ENCODE measurements at places on chromosomes 3 and 15. TPM values are rescaled to one million over a fixed set of nuclear protein-coding genes. Genes with fewer than 3 reads are reported as not detected.

DNA sequence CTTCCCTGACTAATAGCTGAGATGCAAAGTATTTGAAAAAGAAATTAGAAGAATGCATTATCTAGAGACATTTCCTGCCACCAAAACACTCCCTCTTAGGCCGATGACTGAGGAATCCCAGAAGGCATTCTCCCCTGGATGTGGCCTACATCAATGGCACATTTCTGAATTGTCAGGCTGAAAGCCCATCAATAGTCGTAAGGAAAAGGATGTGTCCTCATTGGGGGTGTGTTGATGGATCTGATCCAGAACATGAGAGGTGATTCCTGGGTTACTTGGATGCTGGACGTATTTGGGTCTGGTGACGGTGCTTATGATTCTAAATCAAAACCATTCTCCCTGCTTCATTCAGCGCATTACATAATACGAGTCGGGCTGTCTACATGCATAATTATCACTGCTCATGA, 216.9 kb upstream of the CDIN1 start:
- no peak overlapping the region for H3K4me3 ChIP-seq
- H3K27ac ChIP-seq: no peak overlapping the region
- no peaks in the 10 kb centered on the region for H3K4me1 ChIP-seq
- H3K36me3 ChIP-seq: no peaks in the 10 kb centered on the region

- peaks cover 5% of the 10 kb centered on the region for H3K4me1 ChIP-seq
- peaks cover 9% of the 10 kb centered on the region for H3K27me3 ChIP-seq
- no peak overlapping the region for H3K4me3 ChIP-seq
These were observed 1.8 kb upstream of the ROPN1B start for GRCh38 chr3:125967156-125967555.

DNA sequence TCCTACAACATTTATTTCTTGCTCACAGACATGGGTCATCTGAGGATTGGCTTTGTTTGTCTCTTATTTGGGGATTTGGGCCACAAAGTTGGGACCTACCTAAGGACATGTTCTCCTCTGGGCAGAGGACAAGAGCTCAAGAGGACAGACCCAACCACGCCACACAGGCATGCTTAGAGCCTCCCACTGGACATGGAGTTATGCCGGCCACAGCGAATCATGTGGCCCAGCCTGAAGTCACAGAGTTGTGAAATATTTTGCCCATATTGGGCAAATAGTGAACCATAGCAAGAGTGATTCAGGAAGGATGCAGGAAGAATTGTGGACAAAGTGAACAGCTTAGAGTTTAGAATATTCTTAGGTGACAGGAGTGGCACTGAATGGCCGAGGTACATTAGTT, 9.9 kb downstream of the TRAK1 start:
- H3K4me3 ChIP-seq: no peak overlapping the region
- H3K4me1 ChIP-seq: peaks cover 10% of the 10 kb centered on the region
- no peak overlapping the region for H3K27ac ChIP-seq

- H3K27me3 ChIP-seq: peaks cover 8% of the 10 kb centered on the region
- no peak overlapping the region for H3K27ac ChIP-seq
- no peaks in the 10 kb centered on the region for H3K36me3 ChIP-seq
- DNase-seq: no peak
- H3K4me3 ChIP-seq: no peak overlapping the region
These were observed 95.4 kb downstream of the FRMD5 start for GRCh38 chr15:44099671-44100070.

Gene CIB2
- 2.0 TPM for total RNA-seq

Gene TRIM59
- 27.3 TPM for total RNA-seq

Gene DUSP7
- total RNA-seq: 14.5 TPM

Gene MYO1E
- total RNA-seq: 5.8 TPM

Gene CLDN16
- not detected for total RNA-seq

Gene SNX4
- 36.8 TPM for total RNA-seq

Gene ALG1L2
- total RNA-seq: not detected
